Left ventricle myocardium inferior (tissue), 1 donor: ENCODE measurements at places on chromosomes 7 and 10. TPM values are rescaled to one million over a fixed set of nuclear protein-coding genes. Genes with fewer than 3 reads are reported as not detected.

- no peaks in the 10 kb centered on the region for H3K27me3 ChIP-seq
- H3K4me1 ChIP-seq, result peaks cover 36% of the 10 kb centered on the region
- peak overlapping the region; percentile 51 for H3K27ac ChIP-seq
These were observed 119.6 kb downstream of the TES start for GRCh38 chr7:116329686-116330503.

DNA sequence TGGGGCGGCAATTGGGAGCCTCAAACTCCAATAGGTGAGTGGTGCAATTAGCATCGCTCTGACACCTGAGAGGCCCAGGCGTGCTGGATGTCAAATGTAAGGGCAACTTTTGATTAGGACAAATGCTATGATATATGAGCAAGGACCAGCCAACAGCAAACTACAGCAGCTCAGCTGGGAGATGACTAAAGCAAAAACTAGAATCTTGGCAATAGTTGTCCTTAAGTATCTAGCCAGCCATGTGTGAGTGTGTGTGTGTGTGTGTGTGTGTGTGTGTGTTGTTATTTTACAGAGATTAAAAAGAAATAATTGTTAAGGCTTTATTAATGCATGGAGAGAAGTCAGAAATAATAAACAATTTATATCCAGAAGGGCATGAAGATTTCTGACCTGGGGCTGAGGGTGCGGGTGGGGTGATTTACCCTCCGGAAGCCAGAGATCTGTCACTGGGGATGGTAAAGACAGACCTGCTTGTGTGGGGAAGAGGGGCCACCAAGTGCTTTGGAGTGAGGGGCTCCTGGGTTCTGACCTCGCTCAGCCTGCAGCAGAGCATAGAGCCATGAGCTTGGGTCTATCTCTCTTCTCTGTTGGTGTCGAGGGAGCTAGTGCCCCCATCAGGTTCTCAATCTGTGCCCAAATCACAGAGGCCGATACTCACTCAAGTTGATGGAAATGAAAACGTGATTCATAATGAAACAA lies 77.3 kb downstream of the EMX2 start:
- peaks cover 54% of the 10 kb centered on the region for H3K27me3 ChIP-seq
- no peaks in the 10 kb centered on the region for H3K36me3 ChIP-seq
- DNase-seq, result no peak
- H3K4me1 ChIP-seq, result no peaks in the 10 kb centered on the region
- H3K27ac ChIP-seq, result no peak overlapping the region

The TMEM196 gene
- total RNA-seq, result not detected

The SLC16A9 gene
- total RNA-seq, result 1.1 TPM
